ENCODE measurements at places on chromosomes 7 and 10.

DNA sequence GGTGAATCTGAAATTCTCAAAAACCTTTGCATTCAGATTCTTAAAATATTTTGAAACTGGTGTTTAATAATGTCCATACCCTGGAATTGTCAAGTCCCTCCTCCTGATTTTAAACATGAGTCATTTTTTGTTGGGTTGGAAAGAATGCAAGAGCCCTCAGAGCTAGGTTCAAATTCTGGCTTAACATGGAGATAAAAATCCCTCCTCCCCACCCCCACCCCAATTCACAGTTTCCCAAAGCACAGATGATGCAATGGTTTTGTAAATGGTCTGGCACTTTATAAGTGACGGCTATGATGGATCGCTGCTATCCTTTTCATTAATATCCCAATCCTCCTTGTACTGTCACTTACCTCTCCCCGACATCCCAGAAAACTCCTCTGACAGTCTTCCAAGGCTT is 332.8 kb downstream of the PLXNA4 start:
- no peak for DNase-seq

DNA sequence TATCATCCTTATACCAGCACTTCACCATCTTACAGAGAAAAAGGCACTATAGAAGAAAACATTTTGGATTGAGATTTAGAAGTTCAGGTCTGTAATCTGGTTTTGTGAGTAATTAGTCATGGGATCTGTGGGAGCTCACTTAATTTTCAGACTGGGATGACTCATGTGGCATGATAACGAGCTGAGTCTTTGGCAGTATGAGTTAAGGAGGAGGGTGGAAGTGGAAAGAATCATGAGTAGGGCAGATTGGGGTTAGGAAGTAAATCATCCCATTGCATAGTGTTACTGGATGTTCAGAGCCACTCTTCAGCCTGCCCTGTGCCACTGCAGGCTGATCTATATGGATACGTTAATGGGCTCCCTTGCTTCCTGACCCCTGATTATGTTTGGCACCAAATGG is 64.9 kb downstream of the ZNF92 start:
- DNase-seq = no peak

GRCh38 chr7:101169838-101170551 is 4.6 kb upstream of the VGF start:
- peak; percentile 74 for DNase-seq

DNA sequence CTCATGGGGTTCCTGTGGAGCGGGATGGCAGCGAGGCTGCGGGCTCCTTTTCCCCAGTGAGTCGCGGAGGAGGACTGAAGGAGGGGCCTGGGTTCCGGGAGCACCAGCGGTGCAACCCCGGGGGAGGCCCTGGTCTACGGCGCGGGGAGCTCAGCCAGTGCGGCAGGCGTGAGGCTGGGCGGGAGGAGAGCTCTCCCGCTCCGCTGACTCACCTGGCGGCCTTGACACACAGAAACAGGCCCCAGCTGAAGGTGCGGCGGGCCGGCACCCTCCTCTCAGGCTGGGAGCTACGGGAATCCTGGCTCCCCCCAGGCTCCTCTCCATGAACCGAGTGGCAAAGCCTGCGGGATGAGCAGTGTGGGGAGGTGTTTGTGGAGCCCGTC is 6.8 kb upstream of the NOM1 start:
- no peak for DNase-seq

All from left lobe of liver (tissue), 2 donors.